ENCODE measurements at places on chromosomes 11 and 22.

- no peak overlapping the region for H3K4me3 ChIP-seq
- no peaks in the 10 kb centered on the region for H3K36me3 ChIP-seq
These were observed 61.4 kb downstream of the LIF start for GRCh38 chr22:30185129-30185528.

DNA sequence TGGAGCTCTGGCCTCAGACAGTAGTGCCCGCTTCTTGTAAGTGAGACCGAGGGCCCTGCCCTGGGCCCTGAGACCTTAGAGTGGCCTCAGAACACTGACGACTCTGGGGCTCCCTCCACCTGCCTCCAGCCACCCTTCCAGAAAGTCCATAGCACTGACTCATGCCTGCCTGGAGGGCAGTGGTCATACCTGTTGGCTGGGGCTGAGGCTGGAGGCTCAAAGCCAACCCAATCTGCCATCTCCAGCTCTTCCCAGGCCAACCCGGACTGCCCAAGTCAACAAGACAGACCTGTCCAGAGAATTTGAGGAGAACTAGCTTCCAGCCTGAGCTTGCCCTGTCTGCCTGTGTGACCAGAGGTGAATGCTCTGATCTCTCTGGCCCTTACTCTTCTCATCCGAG, 66.9 kb upstream of the TTLL12 start:
- no peak for DNase-seq
- H3K27me3 ChIP-seq, result no peaks in the 10 kb centered on the region
- H3K4me3 ChIP-seq, result no peak overlapping the region
- H3K4me1 ChIP-seq, result no peaks in the 10 kb centered on the region
- no peaks in the 10 kb centered on the region for H3K36me3 ChIP-seq

GRCh38 chr11:121152764-121153163, 51.7 kb downstream of the TECTA start:
- H3K36me3 ChIP-seq, result no peaks in the 10 kb centered on the region
- H3K27me3 ChIP-seq, result peaks cover 2% of the 10 kb centered on the region
- H3K4me3 ChIP-seq, result no peak overlapping the region
- DNase-seq, result no peak
- H3K27ac ChIP-seq, result no peak overlapping the region

- H3K4me1 ChIP-seq, result no peaks in the 10 kb centered on the region
- no peaks in the 10 kb centered on the region for H3K27me3 ChIP-seq
- H3K27ac ChIP-seq, result no peak overlapping the region
- no peak for DNase-seq
These were observed 4.9 kb downstream of the HIPK3 start for GRCh38 chr11:33262011-33262645.

GRCh38 chr22:46053563-46054090, 76.7 kb upstream of the WNT7B start:
- H3K27ac ChIP-seq, result no peak overlapping the region
- no peak for DNase-seq
- no peaks in the 10 kb centered on the region for H3K4me1 ChIP-seq

- H3K4me3 ChIP-seq, result no peak overlapping the region
- H3K4me1 ChIP-seq, result peaks cover 6% of the 10 kb centered on the region
- no peak for DNase-seq
- no peak overlapping the region for H3K27ac ChIP-seq
- H3K36me3 ChIP-seq, result no peaks in the 10 kb centered on the region
These were observed 67.1 kb downstream of the SLC1A2 start for GRCh38 chr11:35352077-35352888.

GRCh38 chr22:19853879-19854777, 546 bp downstream of the GNB1L start:
- H3K4me3 ChIP-seq, result peak overlapping the region; percentile 100
- H3K36me3 ChIP-seq, result peaks cover 33% of the 10 kb centered on the region
- peak overlapping the region; percentile 90 for H3K27ac ChIP-seq
- peaks cover 58% of the 10 kb centered on the region for H3K4me1 ChIP-seq
- DNase-seq, result no peak

GRCh38 chr11:102974552-102975280, 19.2 kb upstream of the MMP13 start:
- DNase-seq, result no peak
- no peak overlapping the region for H3K27ac ChIP-seq
- H3K4me1 ChIP-seq, result no peaks in the 10 kb centered on the region
- H3K4me3 ChIP-seq, result no peak overlapping the region
- H3K27me3 ChIP-seq, result no peaks in the 10 kb centered on the region
- no peaks in the 10 kb centered on the region for H3K36me3 ChIP-seq

DNA sequence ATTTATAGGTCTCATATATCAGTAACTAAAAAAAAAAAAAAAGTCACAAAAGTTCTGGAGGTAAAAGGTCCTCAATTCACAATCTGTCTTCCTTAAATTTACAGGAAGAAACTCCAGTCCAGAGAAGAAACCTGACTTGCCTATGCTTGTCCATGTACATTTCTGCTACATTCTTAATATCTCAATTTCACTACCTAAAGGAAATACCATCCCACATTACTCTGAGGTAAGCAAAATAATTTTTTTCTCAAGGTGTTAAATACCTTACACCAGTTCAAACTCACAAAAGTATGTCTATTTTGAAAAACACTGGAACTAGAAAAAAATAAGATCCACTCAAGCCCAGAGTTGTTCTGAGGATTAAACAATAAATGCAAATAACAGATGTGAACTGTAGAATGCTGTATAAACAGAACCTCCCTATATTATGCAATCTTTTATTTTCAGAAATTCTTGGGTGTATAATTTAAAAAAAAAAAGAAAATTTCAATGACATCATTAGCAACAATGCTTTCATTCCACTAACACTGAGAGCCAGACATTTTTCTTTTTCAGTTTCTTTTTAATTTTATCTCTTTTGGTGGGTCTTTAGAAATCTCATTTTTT, 49.9 kb upstream of the GDPD4 start:
- peaks cover 3% of the 10 kb centered on the region for H3K36me3 ChIP-seq
- no peak overlapping the region for H3K4me3 ChIP-seq
- DNase-seq, result no peak
- H3K27ac ChIP-seq, result no peak overlapping the region
- no peaks in the 10 kb centered on the region for H3K4me1 ChIP-seq

GRCh38 chr11:40921246-40921645, 538.2 kb downstream of the LRRC4C start:
- H3K4me1 ChIP-seq, result no peaks in the 10 kb centered on the region
- H3K36me3 ChIP-seq, result no peaks in the 10 kb centered on the region
- no peaks in the 10 kb centered on the region for H3K27me3 ChIP-seq
- DNase-seq, result no peak
- no peak overlapping the region for H3K27ac ChIP-seq

DNA sequence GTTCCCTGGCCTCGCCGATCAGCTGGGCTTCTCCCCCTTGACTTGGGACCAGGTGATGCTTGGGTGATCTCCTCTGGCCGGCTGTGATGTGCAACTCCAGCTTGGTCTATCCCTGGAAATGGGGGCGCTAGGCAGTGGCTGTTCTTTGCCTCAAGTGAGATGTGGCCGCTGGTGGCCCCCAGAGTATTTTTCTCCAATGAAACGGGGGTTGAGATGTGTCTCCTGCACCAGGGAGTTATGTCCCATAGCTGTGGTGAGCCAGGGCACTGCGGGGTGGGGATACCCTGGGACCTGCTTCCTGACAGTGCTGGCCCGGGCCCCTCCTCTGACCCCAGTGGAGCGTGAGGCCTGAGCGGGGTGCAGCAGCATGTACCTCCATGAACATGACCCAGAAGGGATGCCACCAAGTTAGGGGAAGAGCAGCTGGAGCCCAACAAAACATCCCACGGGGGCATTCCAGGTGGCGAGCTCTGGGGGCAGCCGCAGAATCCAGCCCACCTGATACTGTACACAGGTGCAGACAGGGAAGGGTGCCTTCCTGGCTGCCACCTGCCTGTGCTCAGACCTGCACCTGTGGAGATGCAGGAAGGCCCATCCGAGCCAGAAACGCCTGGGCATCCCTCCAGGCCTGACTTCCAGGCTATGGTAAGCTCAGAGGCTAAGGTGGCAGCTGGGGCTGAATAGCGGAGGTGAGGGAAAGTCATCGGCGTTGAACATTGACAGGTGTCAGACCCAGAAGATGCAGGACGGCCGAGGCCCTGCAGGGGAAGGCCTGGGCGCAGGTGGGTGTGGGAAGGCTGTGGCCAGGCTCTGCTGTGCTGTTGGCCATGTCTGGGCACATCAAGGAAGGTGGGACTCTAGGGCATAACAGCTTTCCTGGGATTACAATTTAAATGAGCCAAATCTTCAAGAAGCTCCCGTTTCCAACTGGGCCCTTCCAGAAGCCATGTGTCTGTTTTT, 97.3 kb downstream of the CTTN start:
- H3K27me3 ChIP-seq, result no peaks in the 10 kb centered on the region
- no peak for DNase-seq
- H3K36me3 ChIP-seq, result no peaks in the 10 kb centered on the region
- no peaks in the 10 kb centered on the region for H3K4me1 ChIP-seq
- H3K27ac ChIP-seq, result no peak overlapping the region

DNA sequence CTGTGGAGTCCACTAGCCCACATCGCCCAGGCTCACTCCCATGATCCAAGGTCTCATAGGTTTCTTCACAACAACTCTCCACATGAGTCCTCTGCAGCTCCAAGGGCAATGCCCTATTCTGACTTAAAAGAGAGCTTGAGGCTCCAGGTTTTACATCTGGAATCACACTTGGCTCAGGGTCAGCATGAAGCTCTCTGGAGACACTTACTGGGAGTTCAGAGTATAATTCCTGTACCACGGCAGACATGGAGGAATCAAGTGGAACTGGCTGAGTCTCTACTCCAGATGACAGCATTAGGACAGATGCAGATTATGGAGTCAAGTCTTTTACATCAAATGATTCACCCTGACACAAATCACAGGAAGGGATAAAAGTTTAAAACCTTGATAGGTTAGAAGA, 11.4 kb downstream of the PRR14L start:
- H3K27me3 ChIP-seq, result no peaks in the 10 kb centered on the region
- H3K36me3 ChIP-seq, result peaks cover 22% of the 10 kb centered on the region
- DNase-seq, result no peak
- no peak overlapping the region for H3K4me3 ChIP-seq
- H3K27ac ChIP-seq, result no peak overlapping the region

DNA sequence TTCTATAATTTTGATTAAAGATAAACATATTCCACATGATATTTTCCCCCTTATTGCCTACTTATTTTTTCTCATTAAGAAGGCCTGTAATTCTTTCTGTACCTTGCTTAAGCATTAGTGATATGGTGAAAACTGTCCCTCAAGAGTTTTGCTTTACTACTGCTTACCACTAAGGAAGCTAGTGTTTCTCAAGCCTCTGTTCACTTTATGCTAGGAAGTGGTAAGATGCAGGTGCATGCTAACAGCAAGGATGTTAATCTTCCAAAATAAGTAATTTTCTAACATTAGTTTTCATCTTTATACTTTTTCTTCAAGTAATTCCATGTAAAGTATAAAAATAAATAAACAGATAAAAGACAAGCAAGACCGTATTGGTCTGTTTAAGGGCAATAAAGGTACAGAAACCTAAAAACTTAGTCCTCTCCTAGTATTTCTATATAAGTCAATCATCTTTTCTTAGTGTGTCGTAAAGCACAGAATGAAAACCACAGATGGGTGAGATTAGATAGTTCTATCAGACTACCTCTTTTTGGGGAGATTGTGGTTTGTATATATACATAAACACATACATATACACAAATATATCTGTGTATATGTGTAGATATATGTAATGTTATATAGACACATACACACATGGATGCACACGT, 731.0 kb upstream of the CNTN5 start:
- no peaks in the 10 kb centered on the region for H3K27me3 ChIP-seq
- H3K4me3 ChIP-seq, result no peak overlapping the region
- no peaks in the 10 kb centered on the region for H3K36me3 ChIP-seq
- no peak overlapping the region for H3K27ac ChIP-seq
- DNase-seq, result peak; percentile 21
- peaks cover 6% of the 10 kb centered on the region for H3K4me1 ChIP-seq

DNA sequence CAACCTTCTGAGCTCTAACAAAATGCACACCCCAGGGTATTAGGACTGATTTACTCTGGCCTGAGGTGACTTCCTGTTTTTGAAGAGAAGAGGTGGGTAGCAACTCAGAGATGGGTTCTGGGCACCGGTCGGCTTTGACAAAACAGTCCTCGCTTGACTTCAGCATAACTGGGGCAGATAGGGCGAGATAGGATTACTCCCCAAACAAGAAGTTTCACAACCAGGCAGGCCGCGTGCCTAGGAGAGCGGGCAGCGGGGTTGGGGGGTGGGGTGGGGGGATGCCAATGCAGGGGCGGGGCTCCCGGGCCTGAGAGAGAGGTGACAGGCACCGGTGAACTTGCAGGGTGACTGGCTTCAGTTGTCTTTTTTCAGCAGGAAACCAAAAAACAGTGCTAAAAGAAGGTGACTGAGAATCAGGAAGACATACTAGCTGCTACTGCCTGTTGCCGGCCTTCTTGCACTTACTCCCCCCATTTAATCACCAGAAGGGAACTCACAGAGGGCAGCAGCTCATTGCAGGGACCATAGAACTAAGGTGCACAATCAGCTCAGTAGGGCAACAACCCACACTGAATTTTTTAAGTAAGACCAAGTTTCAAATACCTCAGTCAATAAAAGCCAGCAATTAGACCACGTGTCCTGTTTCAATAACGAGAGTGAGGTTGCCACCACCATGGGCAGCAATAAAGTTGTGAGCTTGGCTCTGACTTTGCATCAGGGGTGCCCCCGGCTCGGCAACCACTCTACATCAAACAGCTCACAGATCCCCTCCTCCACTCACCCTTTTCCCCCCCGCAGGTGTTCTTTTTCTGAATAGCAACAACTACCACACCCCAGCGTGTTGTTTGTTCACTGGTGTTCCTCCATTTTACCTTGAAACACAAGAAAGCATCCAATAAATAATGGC, 37.2 kb upstream of the ETS1 start:
- H3K27ac ChIP-seq, result peak overlapping the region; percentile 97
- H3K27me3 ChIP-seq, result no peaks in the 10 kb centered on the region
- peak overlapping the region; percentile 17 for H3K4me3 ChIP-seq

- no peaks in the 10 kb centered on the region for H3K36me3 ChIP-seq
- no peaks in the 10 kb centered on the region for H3K27me3 ChIP-seq
- H3K4me1 ChIP-seq, result no peaks in the 10 kb centered on the region
- no peak overlapping the region for H3K27ac ChIP-seq
- DNase-seq, result no peak
These were observed 68.4 kb downstream of the LARGE1 start for GRCh38 chr22:33851821-33852384.

- H3K36me3 ChIP-seq, result no peaks in the 10 kb centered on the region
- peak overlapping the region; percentile 44 for H3K27ac ChIP-seq
- no peak overlapping the region for H3K4me3 ChIP-seq
- peaks cover 10% of the 10 kb centered on the region for H3K4me1 ChIP-seq
These were observed 113.5 kb downstream of the MAML2 start for GRCh38 chr11:96229354-96229977.

GRCh38 chr11:130655300-130655699, 206.9 kb downstream of the ADAMTS15 start:
- H3K4me1 ChIP-seq, result peaks cover 8% of the 10 kb centered on the region
- DNase-seq, result no peak
- H3K4me3 ChIP-seq, result no peak overlapping the region
- H3K36me3 ChIP-seq, result no peaks in the 10 kb centered on the region
- no peaks in the 10 kb centered on the region for H3K27me3 ChIP-seq

- no peaks in the 10 kb centered on the region for H3K36me3 ChIP-seq
- H3K4me3 ChIP-seq, result no peak overlapping the region
- no peaks in the 10 kb centered on the region for H3K27me3 ChIP-seq
- peaks cover 5% of the 10 kb centered on the region for H3K4me1 ChIP-seq
These were observed 64.9 kb upstream of the EED start for GRCh38 chr11:86179646-86180064.
